ENCODE measurements at places on chromosomes 4 and X.

DNA sequence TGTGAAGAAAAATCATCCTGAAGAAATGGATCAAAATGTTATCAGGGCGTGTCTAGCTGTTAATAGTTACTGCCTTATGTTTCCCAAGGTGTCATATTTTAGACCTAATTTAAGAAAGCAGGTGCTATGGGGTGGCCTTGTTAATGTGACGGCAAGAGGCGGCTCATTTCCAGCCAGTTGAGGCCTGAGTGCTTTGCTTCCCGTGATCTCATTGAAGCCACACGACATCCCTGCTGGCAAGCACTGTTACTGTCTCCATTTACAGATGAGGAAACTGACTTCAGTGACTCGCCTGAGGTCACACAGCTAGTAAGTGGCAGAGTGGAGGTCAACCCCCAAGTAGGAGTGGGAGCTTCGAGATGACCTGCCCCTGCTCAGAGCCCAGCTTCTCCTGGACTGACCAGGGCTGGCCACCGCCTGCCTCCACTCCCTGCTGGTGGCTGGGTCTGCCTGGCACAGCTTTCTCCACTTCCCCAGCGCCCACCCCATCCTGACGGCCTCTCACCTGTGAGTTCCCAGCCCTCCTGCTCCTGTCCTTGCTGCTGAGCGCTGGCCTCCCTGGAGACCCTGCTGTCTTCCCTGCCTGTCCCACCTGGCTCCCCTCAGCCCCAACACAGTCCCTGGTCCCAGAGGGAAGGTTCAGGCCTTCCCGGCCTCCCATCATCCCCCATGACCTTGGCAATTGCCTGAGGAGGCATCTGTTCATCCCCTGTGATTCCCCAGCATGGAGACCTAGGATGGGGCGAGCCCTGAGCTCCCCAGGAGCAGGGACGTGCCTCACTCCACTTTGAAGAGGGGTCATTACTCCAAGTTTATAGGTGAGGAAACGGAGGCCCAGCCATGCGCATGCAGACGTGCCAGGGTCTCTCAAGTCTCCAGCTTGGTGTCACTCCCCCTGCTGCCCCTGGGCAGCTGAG lies 47.7 kb upstream of the SORCS2 start:
- no peaks in the 10 kb centered on the region for H3K36me3 ChIP-seq
- H3K27me3 ChIP-seq, result peaks cover 24% of the 10 kb centered on the region
- H3K27ac ChIP-seq, result no peak overlapping the region
- no peak for DNase-seq
- no peaks in the 10 kb centered on the region for H3K4me1 ChIP-seq
- H3K4me3 ChIP-seq, result no peak overlapping the region

DNA sequence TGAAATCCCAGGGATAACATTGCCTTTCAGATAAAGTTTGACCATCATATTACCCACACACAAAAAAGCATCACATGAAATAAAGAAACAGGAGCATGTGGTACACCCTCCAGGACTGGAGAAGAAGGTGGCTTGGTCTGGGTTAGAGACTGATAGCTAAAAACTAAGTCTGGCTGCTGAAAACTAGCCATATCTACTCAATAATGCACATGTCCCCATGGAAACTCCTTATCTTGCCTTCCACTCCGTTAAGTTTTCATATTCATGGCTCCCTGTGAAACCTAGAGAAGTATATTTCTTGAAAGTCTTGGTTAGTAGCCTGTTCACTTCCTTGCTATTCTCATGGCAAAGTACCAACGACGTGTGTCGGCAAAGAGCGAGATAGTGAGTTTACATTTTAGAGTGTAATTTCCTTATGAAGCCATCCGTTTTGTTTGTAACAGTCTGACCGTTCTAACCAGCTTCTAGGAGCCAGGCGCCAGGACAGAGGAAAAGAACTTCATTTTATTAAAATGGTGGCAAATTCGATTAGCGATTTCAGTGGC lies 6.7 kb upstream of the DCTD start:
- no peak overlapping the region for H3K4me3 ChIP-seq
- no peaks in the 10 kb centered on the region for H3K27me3 ChIP-seq
- DNase-seq, result no peak
- no peaks in the 10 kb centered on the region for H3K36me3 ChIP-seq
- no peak overlapping the region for H3K27ac ChIP-seq
- peaks cover 2% of the 10 kb centered on the region for H3K4me1 ChIP-seq

GRCh38 chrX:119698845-119699244 lies 5.9 kb upstream of the SEPTIN6 start:
- no peak overlapping the region for H3K4me3 ChIP-seq
- no peak for DNase-seq
- peaks cover 6% of the 10 kb centered on the region for H3K4me1 ChIP-seq

- H3K36me3 ChIP-seq, result no peaks in the 10 kb centered on the region
- no peaks in the 10 kb centered on the region for H3K4me1 ChIP-seq
- no peak overlapping the region for H3K27ac ChIP-seq
- no peak overlapping the region for H3K4me3 ChIP-seq
- no peaks in the 10 kb centered on the region for H3K27me3 ChIP-seq
These were observed 208.1 kb upstream of the EOLA2 start for GRCh38 chrX:150146271-150146896.

GRCh38 chr4:108527723-108528122 lies 92.7 kb upstream of the RPL34 start:
- DNase-seq, result peak; percentile 77
- no peak overlapping the region for H3K4me3 ChIP-seq
- H3K4me1 ChIP-seq, result peaks cover 61% of the 10 kb centered on the region
- peak overlapping the region; percentile 77 for H3K27ac ChIP-seq
- H3K36me3 ChIP-seq, result no peaks in the 10 kb centered on the region

DNA sequence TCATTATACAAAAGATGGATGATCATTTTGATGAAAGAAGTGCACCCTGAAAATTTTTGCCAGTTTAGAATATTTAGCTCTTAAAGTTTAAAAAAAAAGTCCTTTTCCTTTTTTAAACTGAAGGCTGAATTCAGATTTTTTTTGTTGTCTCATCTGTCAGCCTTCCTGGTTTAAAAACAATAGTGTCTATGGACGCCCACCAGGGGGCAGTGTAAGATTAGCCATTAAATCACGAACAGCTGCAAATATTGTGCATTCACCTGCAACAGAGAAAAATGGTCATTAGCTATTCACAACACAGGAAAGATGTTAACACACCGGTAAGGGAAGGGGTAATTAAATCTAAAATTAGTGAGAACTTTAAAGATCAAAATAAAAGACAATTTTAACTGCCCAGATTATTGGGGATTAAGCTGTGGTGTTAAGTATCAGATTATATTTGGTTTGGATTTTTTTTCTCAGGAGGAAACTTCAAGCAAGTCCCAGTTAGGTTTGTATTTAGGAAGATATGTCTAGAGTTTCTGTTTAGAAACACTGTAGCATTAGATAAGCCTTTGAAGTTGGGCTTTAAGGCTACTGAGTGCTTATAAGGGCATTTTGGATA lies 4.4 kb upstream of the CXorf38 start:
- DNase-seq, result peak; percentile 69
- peaks cover 21% of the 10 kb centered on the region for H3K36me3 ChIP-seq
- no peak overlapping the region for H3K27ac ChIP-seq
- no peaks in the 10 kb centered on the region for H3K27me3 ChIP-seq
- H3K4me1 ChIP-seq, result peaks cover 7% of the 10 kb centered on the region

DNA sequence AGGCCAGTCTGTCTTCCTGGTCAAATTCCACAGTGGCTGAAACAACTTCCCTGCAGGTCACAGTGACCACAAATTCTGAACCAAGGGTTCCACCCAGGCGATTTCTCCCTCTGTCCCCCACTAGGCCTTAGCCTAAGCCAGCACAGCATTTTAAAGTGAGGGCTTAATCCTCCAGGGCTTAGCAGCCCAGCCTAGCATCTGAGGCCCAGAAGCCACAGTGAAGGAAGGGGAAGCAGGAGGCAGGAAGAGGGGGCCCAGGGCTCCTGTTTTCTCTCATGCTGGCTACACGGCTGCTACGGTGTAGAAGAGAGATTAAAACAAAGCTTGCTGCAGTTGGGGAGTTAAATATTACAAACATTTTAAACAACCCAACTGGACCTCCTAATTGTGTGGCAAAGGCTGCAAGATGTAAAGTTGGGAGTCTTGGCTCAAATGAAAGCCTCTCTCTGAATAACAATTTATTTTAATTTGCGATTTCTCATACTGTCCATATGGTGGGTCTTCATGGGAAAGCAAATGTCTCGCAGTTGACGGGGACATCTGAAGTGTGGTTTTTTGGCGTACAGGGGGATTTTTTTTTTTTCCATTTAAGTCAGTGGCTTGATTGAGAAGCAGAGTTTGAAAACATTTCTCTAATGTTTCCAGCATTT lies 170.8 kb upstream of the RAI2 start:
- H3K4me3 ChIP-seq, result no peak overlapping the region
- H3K36me3 ChIP-seq, result no peaks in the 10 kb centered on the region
- H3K27ac ChIP-seq, result no peak overlapping the region
- DNase-seq, result no peak
- no peaks in the 10 kb centered on the region for H3K4me1 ChIP-seq

DNA sequence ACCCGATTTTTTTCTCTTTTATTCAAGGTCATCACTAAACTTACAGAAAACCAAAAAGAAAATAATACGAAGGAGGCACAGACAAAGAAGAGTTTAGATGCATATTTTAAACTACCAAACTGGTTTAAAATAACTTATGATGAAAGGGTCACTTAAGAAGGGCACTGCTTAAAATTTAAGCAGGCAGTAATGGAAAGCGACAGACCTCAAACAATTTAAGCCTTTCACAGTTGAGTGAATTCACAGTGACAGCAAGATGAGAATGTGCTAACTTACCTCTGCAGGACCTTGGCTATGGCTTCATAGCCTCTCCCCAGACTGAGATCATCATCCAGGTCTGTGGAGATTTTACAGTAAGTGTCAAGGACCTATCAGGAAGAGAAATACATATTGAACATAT lies 112.1 kb downstream of the TTC29 start:
- no peak overlapping the region for H3K4me3 ChIP-seq
- no peaks in the 10 kb centered on the region for H3K36me3 ChIP-seq
- no peak overlapping the region for H3K27ac ChIP-seq
- DNase-seq, result no peak
- H3K4me1 ChIP-seq, result no peaks in the 10 kb centered on the region
- H3K27me3 ChIP-seq, result no peaks in the 10 kb centered on the region

All from DND-41 (cell line).